Activated T-helper 1 cell treated with anti-CD3 and anti-CD28 coated beads, Interleukin-12 subunit alpha, Interleukin-12 subunit beta, Interleukin-2, Interleukin-4 antibody, amounts not matched to agents 30 ng/mL and 10 ng/mL and 1 ng/mL, durations not matched to agents 14 hours and 24 hours and 36 hours (primary cell): ENCODE measurements at places on chromosomes 7 and 10.

DNA sequence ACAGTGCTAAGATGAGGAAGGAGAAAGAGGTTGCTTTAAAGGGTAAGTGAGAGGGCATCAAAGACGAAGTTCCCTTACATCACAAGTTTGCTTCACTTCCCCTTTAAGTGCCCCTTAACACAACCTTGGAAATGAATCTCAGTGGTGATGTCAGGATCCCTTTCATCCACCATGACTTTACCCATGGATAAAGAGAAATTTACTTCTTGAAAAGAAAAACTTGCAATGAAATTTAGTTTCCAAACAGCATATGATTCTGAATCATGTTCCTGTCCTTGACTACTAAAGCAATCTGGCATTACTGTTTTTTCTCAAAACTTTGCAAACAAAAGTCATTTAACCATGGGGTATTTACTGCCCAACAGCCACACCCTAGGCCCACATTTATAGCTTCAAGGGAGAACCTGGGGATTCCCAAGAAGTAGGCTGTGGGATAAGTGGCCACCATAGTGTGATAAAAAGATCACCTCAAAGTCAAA, 135.9 kb downstream of the ITGB8 start:
- no peak for DNase-seq

DNA sequence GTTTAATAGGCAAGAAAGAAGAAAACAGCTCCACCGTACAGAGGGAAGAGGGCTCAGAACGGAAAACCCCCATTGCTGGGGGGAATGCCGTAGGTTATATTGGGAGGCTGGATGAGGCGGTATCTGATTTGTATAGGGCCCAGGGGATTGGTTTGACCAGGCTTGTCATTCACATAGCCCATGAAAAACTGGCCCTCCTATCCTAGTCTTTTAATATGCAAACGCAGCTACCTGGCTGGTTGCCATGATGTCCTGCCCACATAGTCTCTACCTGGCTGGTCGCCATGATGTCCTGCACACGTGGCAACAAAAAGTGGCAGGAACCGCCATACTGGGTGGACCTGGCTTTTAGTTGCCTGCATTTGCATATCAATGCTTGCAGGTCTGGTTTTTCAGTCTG, 84.7 kb downstream of the AUTS2 start:
- no peak for DNase-seq

- DNase-seq: peak; percentile 81
Observed at GRCh38 chr7:5396999-5397663, 26.5 kb downstream of the TNRC18 start.

- DNase-seq: no peak
Observed at GRCh38 chr10:124500757-124501156, 39.1 kb downstream of the LHPP start.

GRCh38 chr10:42304341-42304740, 334.0 kb downstream of the ZNF33B start:
- no peak for DNase-seq

GRCh38 chr10:46539596-46540411, 16.7 kb downstream of the GPRIN2 start:
- no peak for DNase-seq

GRCh38 chr10:6756716-6757115, 176.6 kb upstream of the PRKCQ start:
- DNase-seq: no peak

- no peak for DNase-seq
Observed at GRCh38 chr10:58502956-58503355, 9.7 kb upstream of the BICC1 start.

DNA sequence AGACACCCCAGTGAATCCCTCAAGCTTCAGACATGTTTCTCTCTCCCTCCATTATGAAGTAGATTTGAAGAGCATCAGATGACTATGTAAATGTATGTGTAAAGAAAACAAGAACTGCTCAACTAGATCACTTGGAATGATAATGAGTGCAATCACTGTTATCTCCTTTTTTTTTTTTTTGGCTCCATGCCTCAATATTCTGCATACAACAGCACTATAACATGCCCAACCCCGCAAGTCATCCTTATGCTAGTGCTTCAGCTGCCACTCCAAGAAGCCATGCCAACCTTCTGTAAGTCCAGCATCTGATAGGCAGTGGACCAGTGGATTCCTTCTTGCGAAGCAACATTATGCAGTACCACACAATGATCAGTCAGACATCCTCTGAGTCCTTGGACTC, 133.7 kb downstream of the TFPI2 start:
- no peak for DNase-seq

GRCh38 chr7:83457022-83457892, 191.7 kb downstream of the SEMA3E start:
- DNase-seq: no peak

DNA sequence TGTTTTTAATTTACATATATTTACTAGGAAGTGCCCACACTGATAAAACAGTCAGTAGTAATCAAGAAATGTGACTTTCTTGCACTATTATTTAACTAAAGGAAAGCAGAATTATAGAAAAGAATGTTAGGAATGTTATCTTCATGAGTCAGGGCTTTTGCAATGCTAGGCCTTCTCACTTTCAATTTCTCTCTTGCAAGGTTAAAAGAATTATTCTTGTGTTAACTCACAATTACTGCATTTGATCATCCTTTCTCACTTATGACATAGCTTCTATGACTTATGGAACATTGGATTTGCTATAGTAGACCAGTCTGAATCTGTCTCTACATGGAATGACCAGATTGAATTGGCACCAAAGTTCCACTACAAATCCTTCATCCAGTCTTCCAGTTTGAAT, 192.4 kb downstream of the SDK1 start:
- no peak for DNase-seq

- DNase-seq: no peak
Observed at GRCh38 chr10:3786295-3787015, 1.4 kb upstream of the KLF6 start.

DNA sequence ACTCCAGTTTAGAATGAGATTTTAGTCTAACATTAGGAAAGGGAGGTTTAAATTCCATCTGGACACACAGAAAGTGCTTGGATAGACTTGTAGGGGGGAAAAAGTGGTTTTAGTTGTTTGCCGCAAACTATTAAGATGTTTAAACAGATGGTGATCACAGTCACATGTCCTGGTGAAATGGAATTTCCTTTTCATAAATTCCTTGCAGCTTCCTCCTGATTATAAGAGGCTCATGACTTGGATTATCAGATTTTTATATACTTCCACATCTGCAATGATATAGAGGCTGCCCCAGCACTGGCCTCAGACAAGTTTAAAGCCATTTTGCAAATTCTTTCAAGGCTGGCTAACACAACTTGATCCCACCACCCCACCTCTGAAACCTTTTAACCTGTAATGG, 106.4 kb upstream of the ARMC3 start:
- DNase-seq: no peak

DNA sequence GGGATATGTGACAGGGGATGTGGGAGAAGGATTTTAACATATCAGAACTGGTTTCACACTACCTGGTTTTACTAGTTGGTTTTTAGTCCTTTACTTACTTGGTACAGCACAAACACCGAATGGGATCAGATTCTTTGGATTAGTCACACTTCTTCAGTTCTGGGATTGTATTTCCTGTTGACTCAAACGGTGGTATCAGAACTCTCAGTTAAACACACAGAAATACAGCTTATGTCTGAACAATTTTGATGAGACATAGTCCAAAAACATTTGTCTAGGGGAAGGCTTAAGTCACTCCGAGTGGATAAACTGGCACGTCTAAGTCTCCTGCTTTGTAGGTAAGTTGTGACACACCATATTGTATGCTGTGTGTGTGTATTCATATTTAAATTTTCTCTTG, 480.5 kb downstream of the PHTF2 start:
- no peak for DNase-seq

- DNase-seq: no peak
Observed at GRCh38 chr7:112118581-112119566, 87.3 kb downstream of the DOCK4 start.

- DNase-seq: no peak
Observed at GRCh38 chr10:48305905-48306264, 592 bp upstream of the MAPK8 start.
